ENCODE measurements at places on chromosomes 5 and 9.

- no peak for DNase-seq
These were observed 46.9 kb upstream of the GLDC start for GRCh38 chr9:6692433-6692832.

DNA sequence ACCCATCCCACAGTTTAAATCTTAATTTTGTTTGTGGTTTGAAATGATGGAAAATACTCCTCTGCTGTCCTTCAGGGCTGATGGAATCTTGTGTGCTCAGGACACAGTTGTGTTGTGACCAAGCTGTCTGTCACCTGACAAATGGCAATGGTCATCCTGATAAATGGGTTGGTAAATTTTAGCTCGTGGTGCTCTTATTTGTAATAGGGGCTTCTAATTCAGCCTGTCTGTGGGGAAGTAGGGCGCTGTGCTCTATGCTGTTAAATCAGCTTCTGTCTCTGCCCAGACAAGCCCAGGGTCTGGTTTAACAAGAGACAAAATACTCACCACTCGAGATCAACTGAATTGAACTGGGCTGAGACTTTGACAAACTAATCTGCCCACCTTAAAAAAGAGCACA is 4.5 kb downstream of the LRRTM2 start:
- DNase-seq: no peak

- DNase-seq: no peak
These were observed 16.8 kb upstream of the MAP3K1 start for GRCh38 chr5:56798521-56798920.

- peak; percentile 13 for DNase-seq
These were observed 235.8 kb downstream of the ROR2 start for GRCh38 chr9:91714020-91714806.

- DNase-seq: no peak
These were observed 34.3 kb downstream of the PTGER4 start for GRCh38 chr5:40714001-40714400.

- no peak for DNase-seq
These were observed 6.3 kb upstream of the DNAJB5 start for GRCh38 chr9:34983209-34983608.

All from inflammatory macrophage treated with lipopolysaccharide for 1 hour (primary cell).